ENCODE measurements at places on chromosomes 7 and 10. TPM values are rescaled to one million over a fixed set of nuclear protein-coding genes. Genes with fewer than 3 reads are reported as not detected.

- DNase-seq = no peak
Observed at GRCh38 chr7:147197006-147197405, 1080.4 kb downstream of the CNTNAP2 start.

- DNase-seq = no peak
Observed at GRCh38 chr10:78574547-78574946, 494.2 kb upstream of the ZMIZ1 start.

- DNase-seq = no peak
Observed at GRCh38 chr7:132485136-132485535, 91.1 kb downstream of the PLXNA4 start.

GRCh38 chr7:106820321-106821217 lies 44.5 kb upstream of the PIK3CG start:
- DNase-seq = no peak

- DNase-seq = no peak
Observed at GRCh38 chr10:80397014-80397413, 11.3 kb upstream of the PRXL2A start.

DNA sequence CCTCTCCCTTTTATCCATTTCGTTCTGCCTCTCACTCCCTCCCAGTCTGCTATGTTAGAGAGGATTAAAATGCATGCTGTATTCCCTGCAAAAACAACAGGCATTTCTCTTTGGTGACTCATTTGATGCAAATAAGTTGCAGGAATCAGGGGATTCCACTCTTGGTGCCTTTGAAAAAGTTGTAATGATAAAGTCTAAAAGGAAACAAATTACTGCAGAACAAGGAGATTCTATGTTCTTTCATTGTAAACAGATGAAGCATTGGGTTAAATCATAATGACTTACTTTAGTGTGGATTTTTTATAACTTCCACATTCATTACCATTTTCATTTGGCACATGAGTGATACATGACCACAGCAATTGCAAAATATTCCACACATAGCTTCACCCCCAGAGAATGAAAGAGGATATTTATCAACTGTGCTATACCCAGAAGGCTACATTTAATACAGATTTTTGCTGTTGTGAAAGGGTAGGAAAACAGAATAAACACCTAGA lies 33.4 kb upstream of the ABLIM1 start:
- DNase-seq = no peak

GRCh38 chr7:34281260-34281659 lies 375.9 kb downstream of the BMPER start:
- no peak for DNase-seq

Gene ACHE
- total RNA-seq = not detected

DNA sequence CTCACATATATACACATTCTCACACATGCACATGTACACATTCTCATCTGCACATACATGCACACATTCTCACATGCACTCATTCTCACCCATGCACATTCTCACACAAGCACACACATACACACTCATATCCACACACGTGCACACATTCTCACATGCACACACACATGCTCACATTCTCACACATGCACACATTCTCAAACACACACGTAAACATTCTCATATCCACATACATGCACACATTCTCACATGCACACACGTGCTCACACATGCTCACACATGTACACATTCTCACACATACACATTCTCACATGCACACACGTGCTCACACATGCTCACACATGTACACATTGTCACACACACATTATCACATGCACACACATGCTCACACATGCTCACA lies 260.6 kb downstream of the PTPRN2 start:
- DNase-seq = no peak

Gene C10orf105
- total RNA-seq = 0.33 TPM

DNA sequence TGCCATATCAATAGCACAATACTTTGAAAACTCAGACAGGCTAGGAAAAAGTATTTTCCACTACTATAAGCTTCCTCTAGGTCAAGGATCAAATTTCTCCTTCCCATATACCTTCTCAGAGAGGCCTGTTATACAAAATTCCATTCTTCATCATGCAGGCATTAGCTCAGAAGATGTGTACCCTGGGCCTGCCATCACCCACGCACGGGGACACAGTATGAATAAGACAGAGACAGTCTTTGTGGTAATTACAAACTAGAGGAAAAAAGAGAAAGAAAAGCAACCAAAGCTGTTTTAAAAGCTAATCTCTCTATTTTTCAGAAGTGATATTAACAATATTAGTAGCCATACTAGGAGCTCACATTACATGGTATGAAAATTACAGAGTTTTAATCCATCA lies 236.8 kb upstream of the AOAH start:
- DNase-seq = no peak

DNA sequence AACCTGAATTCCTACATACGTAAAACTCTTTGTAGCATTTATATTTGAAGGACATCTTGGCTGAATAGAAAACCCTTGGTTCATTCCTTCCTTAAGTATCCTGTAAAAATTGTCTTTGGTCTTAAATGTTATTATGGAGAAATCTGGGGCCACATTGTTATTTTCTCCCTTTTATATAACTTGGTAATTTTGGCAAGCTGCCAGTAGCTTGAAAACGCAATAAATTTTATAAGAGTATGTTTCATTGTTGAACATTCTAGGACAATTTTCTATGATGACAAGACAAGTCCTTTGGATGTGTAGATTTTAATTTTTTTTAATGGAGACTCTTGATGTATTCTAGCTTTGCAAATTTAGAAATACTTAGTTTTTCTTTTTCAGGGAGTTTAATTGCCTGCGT lies 191.9 kb downstream of the ABCA13 start:
- DNase-seq = no peak

Gene COPG2
- 21.4 TPM for total RNA-seq

GRCh38 chr10:75428434-75429158 lies 2.8 kb upstream of the LRMDA start:
- DNase-seq = no peak

GRCh38 chr10:58952747-58953466 lies 223.5 kb upstream of the PHYHIPL start:
- DNase-seq = peak; percentile 70

GRCh38 chr7:24727154-24728120 lies 29.8 kb downstream of the GSDME start:
- DNase-seq = peak; percentile 68

DNA sequence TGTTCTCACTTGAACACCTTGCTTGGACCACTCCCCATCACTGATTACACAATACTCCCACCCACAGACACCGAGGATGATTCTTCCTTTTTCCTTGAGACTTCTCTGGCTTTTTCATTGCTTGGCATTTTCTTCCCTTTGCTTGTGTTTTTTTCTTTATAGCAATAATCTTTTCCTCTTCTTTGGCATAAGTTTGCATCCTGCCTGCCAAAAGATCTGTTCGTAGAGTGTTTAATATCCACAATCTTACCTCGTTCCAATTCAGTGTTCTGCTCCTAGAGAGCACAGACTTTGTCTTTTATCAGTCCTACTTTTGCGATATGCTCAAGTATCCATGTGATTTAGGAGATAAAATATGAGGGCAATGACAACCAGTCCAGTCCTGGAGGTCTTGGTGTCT lies 303.3 kb upstream of the CDC14C start:
- no peak for DNase-seq

DNA sequence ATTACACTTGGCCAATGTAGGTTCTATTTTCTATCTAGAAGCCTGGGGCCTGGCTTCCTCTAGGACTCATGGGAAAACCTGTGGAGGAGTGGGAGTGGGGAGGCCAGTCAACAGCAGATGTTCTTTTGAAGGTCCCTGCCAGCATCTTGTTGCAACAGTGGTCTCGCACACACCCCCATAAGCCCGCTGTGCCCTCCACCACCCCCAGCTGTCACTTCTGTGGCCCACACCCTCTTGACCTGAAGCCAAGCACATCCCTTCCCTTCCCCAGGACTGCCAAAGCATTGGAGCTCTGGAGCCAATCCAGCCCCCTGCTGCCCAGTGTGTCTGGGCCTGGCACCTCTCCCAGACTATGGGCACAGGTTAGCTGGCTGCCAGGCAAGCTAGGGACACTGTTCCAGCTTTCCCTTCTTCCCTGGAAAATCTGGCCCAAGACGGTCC lies 1.9 kb upstream of the STX1A start:
- no peak for DNase-seq

- peak; percentile 61 for DNase-seq
Observed at GRCh38 chr10:32981760-32982159, 23.7 kb upstream of the ITGB1 start.

DNA sequence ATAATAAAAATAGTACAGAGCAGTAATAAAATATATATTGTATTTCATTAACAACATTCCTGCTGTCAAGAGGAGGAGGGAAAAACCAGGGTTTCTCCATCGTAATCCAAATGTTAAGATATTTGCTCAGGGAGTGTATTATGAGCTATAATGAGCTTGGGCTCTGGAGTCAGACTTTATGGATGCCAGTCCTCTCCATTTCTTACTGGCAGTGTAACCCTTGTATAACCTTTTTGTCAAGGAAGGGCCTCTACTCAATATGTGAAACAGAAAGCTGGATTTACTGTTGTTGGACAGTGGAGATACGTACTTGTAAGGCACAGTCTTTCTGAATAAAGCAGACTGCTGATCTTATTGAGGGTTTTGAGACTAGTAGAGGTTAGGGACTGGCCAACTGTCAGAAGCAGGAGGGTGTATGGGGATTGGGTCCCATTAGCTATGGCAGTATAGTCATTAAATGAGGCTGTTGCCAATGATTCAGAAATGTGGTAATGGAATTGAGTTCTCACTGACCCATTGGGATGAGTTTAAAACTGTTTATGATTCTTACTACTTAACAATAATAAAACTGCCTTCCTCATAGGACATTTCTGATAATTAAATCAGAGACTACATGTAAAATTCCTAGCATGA lies 56.5 kb downstream of the ZNF277 start:
- no peak for DNase-seq

Gene ACTL6B
- not detected for total RNA-seq
